ENCODE measurements at places on chromosomes 2 and 18. TPM values are rescaled to one million over a fixed set of nuclear protein-coding genes. Genes with fewer than 3 reads are reported as not detected.

CYP26B1 gene
- 14.4 TPM for total RNA-seq

ZNF142 gene
- 26.2 TPM for total RNA-seq

GRCh38 chr2:129167456-129167855 is 812.0 kb upstream of the RAB6C start:
- DNase-seq: no peak

DNA sequence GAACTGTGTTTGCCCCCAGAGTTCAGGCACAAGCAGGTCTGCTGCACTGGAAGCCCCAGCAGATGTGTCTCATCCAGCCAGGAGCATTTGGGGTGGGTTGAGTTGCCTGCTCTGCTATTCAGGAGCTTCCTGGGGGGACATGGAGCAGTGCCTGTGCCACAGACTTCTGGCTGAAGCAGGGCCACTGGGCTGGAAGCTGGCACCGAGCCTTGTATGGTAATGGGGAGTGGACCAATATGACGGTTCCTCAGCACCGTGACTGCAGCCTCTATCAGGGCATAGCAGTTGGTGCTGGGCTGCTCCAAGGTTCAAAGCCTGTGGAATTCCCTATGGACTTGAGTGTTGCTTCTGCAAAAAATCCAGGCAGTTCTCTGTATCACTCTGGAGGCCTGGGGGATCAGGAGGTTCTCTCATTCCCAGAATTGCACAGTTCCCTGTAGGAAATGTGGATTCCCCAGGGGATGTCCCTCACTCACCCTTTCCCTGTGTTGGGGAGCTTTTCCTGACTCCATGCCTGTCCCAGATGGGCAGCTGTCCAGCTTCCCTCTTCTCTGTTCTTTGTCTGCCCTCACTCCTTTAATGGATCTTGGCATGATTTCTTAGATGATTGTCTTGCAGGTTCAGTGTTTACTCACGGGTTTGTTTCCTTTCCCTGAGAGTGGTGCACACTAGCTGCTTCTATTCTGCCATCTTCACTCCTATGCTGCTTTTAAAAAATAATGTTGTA is 37.2 kb upstream of the THSD7B start:
- DNase-seq: no peak

GRCh38 chr18:32576296-32576916 is 105.7 kb upstream of the GAREM1 start:
- no peak for DNase-seq

- no peak for DNase-seq
Observed at GRCh38 chr2:23280401-23280800, 104.6 kb upstream of the KLHL29 start.

DNA sequence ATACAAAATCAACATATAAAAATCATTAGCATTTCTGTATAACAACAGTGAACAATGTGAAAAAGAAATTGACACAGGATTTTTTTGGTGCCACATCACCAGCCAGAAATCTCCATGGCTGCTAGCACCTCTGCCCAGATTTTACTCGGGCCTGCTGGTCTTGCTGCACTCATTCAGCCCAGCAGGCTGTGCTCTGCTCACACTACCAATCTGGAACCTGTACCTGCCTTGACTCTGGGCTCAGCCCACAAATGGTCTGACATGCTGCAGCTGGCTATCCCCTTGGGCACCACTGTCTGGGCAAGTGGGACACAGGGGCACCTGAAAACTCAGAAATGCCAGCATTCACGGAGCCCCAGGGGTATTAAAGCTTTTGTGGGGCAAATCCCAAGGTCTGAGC is 392.5 kb upstream of the NRXN1 start:
- DNase-seq: no peak

- DNase-seq: no peak
Observed at GRCh38 chr2:205571360-205571959, 110.8 kb upstream of the NRP2 start.

GRCh38 chr2:54466870-54467269 is 10.7 kb downstream of the SPTBN1 start:
- no peak for DNase-seq
